ENCODE measurements at places on chromosomes 7 and 10.
A peak's percentile ranks its signal among the peaks of the same experiment; 100 is the strongest.

DNA sequence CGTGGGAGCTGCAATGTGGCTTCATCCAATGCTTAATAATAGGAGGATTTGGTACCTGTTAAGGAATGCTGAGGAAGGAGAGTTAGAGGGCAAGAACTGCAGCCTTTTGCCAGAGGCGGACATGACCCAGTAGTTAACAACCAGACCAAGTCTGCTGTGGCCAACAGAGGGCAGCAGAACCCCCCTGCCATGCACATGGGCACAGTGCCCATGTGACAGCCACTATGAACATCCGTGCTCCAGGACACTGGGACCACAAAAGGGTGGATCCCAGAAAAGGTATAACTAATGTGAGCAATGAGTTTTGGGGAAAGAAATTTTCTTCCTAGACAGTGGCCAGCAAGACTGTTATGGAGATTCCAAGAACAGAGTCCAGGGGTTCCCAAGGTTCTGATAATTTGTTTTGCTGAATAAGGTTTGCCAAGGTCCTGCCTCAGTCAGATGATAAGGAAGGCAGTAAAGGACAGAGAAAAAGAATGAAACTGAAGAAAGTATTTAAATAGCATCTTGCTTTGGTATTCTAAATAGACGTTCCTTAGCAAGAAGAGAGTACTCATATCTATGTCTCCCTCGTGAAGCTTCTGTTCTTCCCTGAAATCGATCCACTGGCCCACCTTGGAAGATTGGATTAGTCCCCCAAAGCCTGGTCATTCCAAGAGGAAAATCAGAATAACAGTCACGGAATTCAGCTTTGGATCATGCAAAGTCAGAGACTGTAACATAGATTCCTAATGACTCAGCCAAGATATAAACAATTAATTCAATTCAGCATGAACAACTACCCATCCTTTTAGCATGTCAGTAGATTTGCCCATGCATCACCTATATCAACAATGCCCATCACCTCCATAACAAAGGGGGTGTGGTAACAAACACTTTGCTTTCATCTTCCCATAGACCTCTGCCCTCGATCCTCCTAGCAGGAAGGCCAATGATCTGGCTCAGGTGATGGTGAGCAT lies 56.0 kb downstream of the LGI1 start:
- peak; percentile 60 for DNase-seq

DNA sequence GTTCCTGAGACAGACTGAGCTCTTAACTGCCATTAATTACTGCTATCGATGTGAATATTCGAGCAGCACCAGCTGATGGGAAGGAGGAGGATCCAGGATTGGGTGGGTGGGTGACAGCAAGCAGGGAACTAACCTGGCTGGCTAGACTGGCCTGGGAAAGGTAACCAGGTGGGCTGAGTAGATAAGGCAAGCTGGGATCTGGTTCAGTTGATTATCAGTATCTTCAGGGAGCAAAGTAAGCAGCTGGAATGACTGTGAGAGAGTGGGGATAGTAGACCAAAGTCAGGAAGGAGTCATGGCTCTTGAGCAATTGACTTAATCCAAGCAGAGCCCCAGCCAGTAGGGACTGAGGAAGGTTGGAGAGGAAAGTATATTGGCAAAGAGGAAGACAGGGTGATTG lies 46.9 kb upstream of the KMT2E start:
- DNase-seq, result no peak

- DNase-seq, result no peak
Measured at GRCh38 chr10:123795196-123795780, 96.3 kb downstream of the CPXM2 start.

DNA sequence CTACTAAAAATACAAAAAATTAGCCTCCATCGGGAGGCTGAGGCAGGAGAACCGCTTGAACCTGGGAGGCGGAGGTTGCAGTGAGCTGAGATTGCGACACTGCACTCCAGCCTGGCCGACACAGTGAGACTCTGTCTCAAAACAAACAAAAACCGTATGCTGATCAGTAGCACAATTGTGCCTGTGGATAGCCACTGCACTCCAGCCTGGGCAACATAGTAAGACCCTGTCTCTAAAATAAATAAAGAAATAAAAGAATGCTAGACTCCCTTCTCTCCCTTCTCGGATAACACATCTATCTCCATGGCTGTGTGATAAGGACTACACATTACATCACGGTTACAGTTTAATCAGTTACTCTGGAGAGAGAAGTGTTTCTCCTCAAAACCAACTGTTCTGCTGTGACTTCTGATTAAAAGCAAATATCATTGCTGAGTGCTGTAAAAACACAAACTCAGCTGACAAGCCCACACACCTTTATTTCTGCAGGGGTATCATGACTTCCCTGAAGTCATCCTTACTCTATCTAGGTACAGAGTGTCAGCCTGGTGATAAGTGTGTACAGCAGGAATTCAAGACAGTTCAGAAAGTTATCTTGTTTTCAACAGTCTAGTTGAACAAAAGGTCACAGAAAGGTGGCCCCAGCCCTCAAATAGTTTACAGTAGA lies 5.3 kb upstream of the ARHGAP19 start:
- no peak for DNase-seq

DNA sequence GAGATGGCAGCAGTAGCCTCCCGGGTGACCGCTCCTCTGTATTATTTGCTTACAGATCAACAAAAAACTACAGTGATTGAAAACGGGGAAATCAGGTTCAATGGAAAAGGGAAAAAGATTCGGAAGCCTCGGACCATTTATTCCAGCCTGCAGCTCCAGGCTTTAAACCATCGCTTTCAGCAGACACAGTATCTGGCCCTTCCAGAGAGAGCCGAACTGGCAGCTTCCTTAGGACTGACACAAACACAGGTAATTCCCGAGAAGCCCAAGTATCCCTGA lies 2.2 kb downstream of the DLX6 start:
- peak; percentile 0 for DNase-seq

DNA sequence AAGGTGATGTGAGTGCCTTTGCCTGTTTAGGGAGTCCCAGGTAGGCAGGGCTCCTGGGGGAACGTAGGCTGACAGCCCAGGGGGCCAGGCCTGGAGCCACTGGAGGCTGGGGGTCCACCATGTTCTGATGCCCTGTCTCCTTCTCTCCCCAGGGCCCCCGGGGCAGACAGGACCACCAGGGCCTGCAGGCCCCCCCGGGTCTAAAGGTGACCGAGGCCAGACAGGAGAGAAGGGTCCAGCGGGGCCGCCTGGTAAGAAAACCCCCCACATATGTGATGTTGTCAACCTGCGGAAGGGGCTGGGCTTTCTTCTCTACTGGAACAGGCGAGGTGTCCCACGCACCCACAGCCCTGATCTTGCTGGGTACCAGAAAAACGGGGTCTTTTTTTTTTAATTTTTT lies 85.2 kb downstream of the MYL10 start:
- no peak for DNase-seq

- DNase-seq, result no peak
Measured at GRCh38 chr10:132696204-132696603, 89.7 kb downstream of the NKX6-2 start.

DNA sequence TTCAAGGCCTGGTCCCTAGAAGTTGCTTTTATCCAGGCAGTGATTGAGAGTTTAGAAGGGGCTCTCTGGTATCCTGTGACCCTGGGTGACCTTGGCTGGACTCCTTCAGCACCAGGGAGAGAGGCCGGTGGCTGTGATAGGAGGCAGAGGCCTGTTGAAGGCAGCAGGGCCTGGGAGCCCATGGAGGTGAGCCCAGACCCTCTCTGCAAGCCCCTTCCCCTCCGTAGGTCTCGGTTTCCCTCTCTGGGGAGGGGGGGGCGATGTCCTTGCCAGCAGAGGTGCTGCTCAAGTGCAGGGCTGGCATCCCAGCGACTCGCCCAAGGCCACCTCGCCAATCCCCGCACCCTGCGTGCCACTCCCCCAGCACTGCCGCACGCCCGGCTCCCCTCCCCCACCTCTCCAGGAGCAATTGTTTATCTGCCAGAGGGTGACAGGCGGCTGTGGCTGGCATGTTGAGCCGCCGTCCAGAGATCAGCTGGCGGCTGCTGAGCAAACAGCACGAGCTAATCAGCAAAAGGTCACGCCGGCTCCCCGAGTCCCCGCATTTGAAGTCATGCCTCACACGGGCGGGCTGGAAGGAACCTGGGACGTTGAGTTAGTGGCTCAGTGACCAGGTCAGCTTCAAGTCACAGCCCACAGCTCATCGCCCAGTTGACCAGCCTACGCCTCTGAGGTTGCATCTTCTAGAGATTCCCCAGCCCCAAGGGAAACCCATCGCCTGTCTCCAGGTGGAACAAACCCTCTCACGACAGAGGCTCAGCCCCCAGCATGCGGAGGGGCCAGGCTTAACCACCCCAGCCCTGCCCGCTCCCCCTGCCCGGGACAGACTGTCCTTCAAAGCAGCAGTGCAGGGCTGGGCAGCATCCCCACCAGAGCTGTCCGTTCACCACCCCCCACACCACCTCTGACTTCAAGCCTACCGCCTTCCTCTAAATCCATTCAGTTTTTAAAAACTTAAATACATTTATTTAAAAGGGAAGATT lies 43.7 kb downstream of the ELFN1 start:
- DNase-seq, result peak; percentile 55

GRCh38 chr7:47576031-47576865 lies 5.7 kb downstream of the TNS3 start:
- DNase-seq, result peak; percentile 96

DNA sequence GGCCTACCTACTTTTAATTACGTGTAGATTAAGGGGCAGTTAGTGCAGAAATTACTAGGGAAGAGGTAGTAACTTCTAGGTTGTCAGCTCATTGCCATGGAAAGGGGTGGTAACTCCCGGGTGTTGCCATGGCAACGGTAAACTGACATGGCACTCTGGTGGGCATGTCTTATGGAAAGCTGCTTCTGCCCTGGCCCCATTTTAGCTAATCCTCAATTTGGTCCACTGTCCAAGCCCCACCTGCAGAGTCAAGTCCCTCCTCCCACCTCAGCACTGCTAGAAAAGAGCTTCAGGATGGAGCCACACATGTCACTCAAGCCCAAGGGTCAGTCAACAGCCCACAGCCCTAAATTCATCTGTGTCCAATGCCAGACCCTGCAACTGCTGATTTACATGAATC lies 7.5 kb upstream of the ZKSCAN1 start:
- no peak for DNase-seq

DNA sequence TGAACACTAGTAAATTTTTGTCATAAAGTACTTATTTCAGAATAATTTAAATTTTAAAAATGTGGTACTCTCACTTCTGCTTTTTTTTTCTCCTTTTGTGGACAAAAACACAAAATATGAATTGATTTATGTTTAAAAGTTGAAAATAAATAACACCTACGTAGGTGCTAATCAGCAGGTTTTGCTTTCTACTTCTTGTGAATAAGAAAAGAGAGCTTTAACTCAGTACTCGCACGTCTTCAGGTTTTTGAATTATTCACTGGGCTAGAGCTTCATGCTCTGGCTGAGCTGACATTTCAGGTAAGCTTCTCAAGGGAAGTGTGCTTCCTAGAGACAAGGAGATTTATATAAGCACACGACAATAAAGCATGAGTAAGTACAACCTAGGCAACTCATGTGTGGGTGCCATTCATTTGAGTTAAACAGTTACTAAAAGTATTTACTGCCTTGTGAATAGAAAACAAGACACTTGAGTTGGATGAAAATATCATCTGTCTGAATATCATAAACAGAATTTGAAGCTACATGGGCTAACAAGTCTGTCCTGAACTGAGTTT lies 190.0 kb upstream of the POT1 start:
- no peak for DNase-seq

DNA sequence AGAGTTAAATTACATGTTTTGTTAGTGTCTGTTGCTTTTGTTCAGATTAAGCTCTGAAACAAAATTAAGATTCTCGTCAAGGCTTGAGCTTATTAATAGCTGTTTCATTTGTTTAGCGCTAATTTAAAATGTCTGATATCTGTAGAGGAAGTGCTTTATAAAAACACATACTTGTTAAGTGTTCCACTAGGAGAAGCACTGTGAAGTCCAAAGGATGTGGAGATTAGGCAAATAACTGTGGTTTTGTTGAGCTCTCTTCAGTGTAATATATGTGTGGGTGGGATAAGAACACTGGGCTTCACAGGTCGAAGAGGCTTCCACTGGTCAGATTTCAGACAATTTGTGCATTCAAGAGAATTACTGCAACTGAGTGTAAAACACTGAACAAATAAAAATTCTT lies 242.0 kb downstream of the AUTS2 start:
- DNase-seq, result no peak

- peak; percentile 98 for DNase-seq
Measured at GRCh38 chr7:76303202-76304147, 1.0 kb downstream of the HSPB1 start.

GRCh38 chr7:136687693-136688322 lies 180.6 kb upstream of the CHRM2 start:
- DNase-seq, result peak; percentile 14

- peak; percentile 65 for DNase-seq
Measured at GRCh38 chr7:74454021-74454924, 567 bp downstream of the GTF2IRD1 start.

- DNase-seq, result no peak
Measured at GRCh38 chr10:20993389-20993788, 96.3 kb upstream of the NEBL start.

DNA sequence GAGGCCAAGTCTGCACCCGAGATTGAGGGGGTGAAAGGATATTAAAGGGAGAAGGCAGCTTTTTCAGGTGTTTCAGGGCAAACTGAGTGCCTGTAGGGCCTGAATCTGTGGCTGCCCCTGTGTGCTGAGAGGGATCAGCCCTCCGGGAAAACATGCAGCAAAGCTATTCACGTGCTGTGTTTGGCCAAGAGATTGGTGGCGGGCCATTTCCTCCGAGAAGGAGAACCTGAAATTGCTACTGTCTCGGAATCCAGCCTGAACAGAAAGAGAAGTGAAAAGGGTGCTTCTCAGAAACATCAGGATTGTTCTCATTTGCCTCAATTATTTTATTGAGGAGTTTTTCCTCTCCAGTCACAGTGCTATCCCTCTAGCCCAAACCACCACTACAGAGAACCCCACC lies 16.0 kb downstream of the GIMAP5 start:
- DNase-seq, result no peak

GRCh38 chr7:148821422-148821821 lies 62.7 kb downstream of the EZH2 start:
- DNase-seq, result no peak

GRCh38 chr7:11424006-11424405 lies 408.0 kb downstream of the THSD7A start:
- no peak for DNase-seq

All from tongue (tissue), 3 donors.